Activated T-cell treated with anti-CD3 and anti-CD28 coated beads, Interleukin-2, amount 50 U/mL, for 72 hours (primary cell): ENCODE measurements at places on chromosomes 4 and X. TPM values are rescaled to one million over a fixed set of nuclear protein-coding genes. Genes with fewer than 3 reads are reported as not detected.

INTS12 gene
- 21.4 TPM for total RNA-seq

HTN3 gene
- not detected for total RNA-seq

RTL9 gene
- 0.14 TPM for total RNA-seq

RAB41 gene
- total RNA-seq, result not detected

PPBP gene
- not detected for total RNA-seq

WAS gene
- 81.4 TPM for total RNA-seq

HTN1 gene
- not detected for total RNA-seq

STATH gene
- not detected for total RNA-seq

- DNase-seq, result no peak
Observed at GRCh38 chr4:74117024-74117534, 18.1 kb upstream of the CXCL2 start.

DNA sequence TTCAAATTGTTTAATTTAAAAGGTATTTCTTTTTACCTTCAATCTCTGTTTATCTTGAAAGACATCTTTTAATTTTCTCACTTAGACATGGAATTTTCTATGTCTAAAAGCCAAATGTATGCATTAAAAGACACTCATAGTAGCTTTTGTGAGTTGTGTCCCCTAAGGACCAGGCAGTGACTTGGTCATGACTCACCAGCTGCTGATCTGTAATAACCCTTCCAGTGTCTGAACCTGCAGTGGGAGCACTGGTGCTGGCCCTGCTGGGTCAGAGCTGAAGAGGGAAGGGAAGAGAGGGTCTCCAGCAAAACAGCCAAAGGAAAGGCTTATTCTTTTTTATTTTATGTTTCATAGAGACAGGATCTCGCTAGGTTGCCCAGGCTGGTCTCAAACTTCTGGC lies 31.1 kb upstream of the SH3D19 start:
- no peak for DNase-seq

GRCh38 chrX:44228621-44229020 lies 114.9 kb downstream of the EFHC2 start:
- DNase-seq, result no peak

DNA sequence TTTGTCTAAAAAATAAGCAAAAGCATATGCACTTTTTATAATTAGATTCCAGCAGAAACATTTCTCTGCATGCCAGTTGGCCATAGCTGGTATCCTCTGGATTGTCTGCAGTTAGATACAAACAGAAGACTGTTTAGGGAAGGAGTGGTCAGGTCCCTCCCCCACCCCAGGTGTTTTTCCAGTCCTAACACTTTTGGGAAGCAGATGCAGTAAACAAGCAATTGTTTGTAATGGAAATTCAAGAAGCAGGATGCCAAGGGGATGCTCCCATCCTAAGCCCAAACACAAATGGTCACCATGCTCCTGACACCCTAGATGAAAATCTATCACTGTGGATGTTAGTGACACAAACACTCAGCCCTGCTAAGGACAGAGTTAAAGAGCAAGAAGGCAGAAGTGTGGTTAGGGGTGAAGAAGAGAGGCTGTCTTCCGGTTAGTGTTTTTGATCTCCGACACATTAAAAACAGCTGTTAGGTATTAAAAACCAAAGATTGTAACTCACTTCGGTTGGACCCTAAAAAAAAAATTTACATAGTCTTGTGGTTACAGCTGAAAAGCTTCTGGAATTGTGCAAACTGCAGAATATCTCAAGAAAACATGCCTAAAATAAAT lies 7.9 kb downstream of the LEF1 start:
- DNase-seq, result no peak

DNA sequence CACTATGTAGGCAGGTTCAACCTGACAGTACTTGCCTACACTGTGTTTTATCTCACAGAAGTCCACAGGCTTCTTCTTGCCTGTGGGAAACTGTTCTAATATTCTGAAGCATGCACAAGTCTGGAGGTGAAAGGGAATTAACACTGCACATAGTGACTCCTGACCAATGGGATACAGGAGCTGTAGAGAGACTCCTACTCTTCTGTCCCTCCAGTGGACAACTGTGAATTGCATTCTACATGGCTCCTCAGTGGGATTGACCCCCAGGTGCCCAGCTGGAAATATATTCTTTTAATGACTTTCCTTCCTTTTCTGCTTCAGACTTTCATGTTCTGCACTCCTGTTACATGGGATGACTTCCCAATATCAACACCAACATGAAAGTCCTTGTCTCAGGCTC lies 8.2 kb upstream of the YIPF6 start:
- no peak for DNase-seq

DNA sequence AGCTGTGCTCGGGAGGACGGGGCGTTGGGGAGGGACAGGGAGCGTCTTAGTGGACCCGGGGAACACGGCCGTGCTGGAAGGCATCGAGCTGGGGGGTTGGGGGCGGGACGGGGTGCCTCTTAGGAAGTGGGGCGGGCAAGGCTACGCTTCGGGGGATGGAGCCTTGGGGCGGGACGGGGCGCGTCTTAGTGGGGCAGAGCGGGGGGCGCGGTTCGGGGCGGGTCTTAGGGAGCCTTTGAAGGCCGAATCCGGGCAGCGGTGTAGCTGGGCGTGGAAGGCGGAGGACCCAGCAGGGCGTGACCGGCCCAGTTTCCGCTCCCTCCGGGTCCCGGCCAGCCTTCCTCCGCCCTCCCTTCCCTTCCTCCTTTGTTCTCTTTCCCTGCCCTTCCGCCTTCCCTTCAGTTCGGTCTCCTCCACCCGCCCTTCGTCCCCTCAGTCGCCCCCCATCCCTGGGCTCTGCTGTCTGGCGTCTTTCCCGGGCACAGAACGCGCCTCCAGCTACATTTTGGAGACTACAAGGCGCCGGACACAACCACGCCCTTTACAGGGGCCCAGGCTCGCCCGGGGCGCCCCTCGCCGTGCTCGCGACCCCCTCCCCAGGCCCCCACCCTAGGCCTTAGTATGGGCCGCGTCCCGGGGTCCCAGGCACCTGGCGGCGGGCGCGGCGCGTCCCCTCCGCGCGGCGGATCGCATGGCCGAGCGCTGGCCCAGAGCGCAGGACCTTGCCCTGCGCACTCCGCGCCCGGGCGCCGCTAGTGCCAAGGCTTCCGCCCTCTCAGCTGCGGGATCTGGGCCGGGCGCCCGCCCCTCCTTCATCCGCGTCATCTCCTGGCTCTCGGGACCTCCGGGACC lies at the start of gene ARSD:
TSS of gene ARSD (minus strand) at position 757 of the 852 bp plus-strand sequence. CDS start at position 693, 64 bp downstream.
- peak; percentile 54 for DNase-seq

DNA sequence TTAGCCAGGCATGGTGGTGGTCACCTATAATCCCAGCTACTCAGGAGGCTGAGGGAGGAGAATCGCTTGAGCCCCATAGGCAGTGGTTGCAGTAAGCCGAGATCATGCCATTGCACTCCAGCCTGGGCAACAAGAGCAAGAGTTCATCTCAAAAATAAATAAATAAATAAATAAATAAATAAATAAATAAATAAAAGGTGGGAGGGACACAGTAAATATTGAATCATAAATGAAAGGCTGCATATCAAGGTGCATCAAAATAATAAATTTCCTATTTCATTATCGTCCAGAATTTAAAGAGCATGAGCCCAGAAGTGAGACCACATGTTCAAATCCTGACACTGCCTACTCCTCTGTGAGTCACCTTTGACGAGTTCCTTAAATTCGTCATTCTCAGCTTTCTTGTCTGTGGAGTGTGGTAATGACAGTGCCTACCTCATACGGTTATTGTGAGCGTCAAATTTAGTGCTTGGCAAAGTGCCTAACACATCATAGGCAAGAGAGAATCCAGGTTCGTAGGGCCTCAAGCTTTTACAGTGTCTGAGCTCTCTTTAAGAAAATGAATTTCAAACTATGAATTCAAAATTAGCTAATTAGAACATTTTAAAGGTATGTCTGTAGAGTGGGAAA lies 49.9 kb downstream of the IL15 start:
- no peak for DNase-seq

DNA sequence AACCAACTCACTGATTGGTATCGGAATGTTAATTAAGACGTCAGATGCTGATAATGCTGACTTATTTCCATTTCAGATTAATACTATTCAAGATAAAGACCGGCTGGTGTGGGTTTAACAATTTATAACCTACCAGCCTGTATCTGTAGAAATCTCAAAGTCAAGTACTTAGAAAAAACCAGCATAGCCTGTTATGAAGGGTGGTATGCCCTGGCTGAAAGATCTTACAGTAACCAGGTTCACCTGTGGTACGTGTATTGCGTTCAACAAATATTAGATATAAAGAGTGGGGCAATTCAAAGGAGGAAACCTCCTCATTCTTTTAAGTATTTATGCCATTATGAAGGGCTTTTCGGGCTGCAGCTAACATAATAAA lies 240.8 kb upstream of the ANXA3 start:
- no peak for DNase-seq

DNA sequence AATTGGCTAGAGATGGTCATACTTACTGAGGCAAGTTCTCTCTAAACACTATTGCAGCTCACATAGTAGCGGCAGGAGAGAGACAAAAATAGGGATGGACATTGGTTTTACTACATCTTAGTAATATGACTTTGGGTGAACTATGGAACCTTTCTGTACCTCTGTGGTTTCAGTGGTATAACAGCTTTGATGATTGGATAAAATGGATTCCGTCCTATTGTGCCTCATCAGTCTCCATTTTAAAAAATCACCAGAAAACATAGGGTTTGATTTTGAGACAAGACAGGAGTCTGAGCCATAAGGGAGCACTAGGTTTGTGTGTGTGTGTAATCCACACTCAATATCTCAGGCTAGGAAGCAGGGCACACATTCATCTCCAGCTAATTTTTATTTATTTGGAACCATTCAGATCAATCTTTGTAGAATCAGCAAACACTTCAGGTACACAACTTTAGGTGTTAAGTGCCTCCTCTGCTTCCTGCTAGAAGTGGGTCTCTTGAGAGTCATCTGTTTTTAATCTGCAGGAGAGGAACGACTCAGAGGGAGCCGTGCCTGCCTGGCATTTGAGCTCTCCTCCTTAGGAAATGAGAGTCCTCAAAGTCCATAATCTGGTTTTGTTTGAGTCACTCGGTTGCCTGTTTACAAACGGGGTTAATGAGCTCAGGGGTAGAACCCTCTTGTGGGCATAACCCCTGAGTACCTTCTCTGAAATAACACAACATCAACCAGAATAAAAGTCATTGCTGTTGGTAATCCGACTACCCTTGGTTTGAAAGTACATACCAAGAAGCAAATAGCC lies 238.5 kb upstream of the BOD1L1 start:
- no peak for DNase-seq

- no peak for DNase-seq
Observed at GRCh38 chrX:50393902-50394301, 76.7 kb downstream of the DGKK start.

GRCh38 chr4:189786447-189786846 lies 154.2 kb upstream of the FRG1 start:
- no peak for DNase-seq

GRCh38 chr4:155995069-155995468 lies 41.4 kb upstream of the CTSO start:
- no peak for DNase-seq

DNA sequence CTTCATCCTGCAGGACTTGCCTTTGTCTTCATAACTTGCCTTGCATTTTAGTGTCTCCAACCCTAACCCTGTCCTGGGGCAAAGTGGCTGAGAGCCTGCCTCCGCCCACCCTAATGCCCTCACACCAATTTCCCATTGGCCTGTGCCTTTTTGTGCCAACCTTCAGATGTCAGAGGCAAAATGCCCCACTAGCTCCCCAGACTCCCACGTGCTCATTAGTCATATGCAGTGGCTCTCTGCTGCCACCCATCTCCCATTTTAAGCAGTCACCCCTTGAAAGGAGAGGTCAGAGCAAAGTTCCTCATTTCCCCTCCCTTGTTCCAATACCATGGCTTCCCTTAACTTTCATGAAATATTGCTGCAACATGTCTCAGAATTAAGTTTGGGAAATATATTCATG lies 74.8 kb upstream of the PASD1 start:
- peak; percentile 12 for DNase-seq

DNA sequence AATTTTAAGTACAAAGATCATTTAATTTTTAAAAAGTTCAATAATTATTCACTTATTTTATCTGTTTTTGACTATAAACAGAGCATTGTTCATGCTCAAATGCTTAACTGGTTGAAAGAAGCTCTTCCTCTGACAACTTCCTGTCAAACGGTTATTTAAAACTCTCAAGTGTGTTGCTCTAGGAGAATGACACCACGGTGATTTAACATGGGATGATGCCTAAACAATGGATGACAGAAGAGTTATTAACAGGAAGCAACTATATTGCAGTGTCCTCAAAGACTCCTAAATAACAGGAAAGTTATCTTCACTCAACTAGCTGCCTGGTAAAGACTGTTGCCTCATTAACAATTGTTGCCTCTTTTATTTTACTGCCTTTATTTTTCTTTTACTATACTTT lies 509.6 kb downstream of the PACRGL start:
- DNase-seq, result no peak

DNA sequence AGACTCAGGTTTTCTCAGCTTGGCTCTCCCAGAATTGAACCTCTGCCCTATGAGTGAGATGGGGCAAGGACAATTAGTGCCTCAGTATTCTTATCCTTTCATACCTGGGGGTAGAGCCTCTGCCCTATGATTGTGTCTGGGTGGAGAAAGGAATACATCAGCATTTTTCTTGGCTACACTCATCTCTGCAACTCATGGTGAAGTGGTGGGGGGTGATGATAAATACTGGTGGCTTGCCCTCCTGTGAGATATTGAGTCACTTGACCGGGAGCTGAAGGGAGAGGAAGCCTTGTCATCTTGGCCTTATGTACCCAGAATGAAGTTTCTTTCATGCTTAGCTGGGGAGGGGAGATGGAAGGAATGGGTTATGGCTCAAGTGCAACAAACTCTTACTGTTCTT lies 71.3 kb upstream of the ENOX2 start:
- no peak for DNase-seq
